ENCODE measurements at places on chromosomes 4 and X.
A peak's percentile ranks its signal among the peaks of the same experiment; 100 is the strongest.

DNA sequence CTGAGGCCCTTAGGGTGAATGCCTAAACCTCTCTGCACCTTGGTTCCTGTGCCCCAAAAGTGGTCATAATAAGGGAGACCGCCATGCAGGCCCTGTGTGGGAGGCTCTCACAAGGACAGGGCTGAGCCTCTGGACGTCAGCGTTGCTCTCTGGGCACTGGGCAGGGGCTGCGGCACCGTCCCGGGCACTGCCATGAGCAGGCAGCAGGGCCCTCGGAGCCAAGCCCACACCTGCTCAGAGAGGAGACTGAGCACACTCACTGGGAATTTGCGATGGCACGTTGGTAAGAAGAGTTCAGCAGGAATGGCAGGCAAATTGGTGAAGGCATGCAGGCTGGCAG, 123.4 kb downstream of the HMX1 start:
- ATAC-seq = no peak

DNA sequence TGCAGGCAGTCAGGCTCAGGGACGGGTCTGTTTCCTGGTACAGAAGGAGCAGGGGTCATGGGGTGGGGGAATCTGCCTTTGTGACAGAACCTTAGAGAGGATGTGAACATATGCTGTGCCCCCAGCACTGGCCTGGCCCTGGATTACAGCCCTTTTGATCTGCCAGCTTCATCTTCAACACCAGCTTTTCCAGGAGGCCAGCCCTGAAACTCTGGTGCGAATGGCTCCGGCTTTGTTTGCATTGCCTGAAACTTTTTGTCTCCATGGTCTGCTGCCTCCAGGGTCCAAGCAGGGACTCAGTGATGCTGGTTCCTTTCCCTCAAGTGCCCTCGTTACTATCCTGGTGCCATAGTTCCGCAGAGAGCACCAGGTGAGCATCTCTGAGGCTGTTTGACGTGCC, 2.1 kb downstream of the CNGA2 start:
- no peak for ATAC-seq

DNA sequence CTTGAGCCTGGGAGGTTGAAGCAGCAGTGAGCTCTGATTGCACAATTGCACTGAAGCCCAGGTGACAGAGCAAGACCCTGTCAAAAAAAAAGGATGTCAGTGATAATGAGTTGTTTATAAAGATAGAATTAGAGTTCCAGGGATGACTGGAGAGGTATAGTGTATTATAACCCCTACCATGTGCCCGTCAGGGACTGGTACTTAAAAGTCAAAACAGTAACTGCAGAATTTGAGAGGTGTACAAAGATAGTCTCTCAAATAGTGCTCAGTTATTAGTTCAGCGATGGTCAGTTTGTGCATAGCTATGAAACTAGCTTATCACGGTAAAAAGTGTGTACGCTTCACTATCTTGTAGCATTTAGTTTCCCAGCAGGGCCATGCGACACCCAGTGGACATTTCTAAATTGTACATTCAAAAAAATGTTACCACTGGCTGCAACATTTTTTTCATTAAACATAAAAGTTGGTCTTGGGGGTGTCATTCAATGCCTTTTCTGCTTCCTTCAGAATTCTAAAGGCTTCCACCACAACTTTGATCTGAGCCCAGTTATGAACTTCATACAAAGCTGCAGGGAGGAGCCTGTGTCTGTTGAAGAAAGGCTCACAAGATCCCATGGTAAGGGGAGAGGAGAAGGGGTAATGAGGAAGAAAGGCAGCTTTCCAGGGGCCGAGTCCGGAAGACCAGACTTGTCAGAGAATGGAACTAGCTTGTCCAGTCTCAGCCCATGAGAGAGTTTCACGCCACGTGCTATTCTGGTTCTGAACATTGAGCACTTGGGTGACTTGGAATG, 9.2 kb upstream of the GYG2 start:
- ATAC-seq = no peak

GRCh38 chrX:74449322-74449936, 28.1 kb downstream of the SLC16A2 start:
- no peak for ATAC-seq

DNA sequence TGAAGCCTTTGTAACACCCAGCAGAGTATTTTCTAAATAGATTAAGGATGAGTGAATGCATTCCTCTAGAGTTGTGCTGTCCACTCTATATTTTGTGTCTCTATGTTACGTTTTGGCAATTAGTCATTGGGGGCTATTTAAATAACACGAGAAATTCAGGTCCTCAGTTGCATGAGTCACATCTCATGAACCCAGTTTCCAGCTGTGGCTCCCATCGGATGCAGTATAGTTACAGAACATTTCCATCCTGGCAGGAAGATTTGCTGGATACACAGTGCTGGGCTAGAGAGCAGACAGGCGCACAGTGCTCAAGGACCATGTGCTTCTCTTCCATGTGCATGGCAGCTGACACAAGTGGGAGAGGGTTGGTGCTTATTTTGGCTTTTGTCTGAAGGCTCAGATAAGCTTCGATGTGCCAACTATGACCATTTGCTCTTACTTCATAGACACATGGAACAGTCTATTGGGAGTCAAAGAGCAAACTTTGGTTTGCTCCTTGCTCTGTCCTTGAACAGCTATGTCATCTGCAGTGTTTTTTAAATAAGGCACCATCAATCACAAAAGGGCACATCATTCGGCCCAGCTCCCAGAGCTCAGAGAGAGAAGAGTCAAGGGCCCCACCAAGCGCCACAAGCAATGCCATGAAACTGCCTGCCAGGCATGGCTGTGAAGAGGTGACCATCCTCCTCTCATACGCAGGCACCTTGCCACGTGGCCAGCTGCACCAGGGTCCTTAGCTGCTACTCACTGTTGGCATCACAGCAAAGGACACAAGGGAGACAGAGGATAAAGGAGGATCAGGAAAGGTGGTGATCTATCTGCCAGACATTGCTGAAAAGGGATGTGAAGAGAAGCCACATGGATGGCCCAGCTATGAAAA, 8.1 kb upstream of the STS start:
- no peak for ATAC-seq

DNA sequence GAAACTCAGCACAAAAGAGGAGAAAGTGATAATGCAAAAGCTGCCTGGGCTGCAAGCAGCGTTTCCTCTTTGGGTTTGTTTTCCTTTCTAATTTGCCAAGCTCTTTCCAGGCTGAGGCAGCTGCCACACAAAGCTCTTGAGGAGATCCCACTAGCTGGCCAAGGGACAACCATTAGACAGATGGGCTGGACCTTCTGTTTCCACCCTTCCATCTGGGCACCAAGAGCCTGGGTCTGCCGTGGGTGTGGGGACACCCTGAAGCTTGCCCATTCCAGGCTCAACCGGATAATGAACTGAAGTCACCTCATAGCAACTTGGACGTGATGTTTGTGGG, 194.6 kb upstream of the C1QTNF7 start:
- ATAC-seq = peak; percentile 9

DNA sequence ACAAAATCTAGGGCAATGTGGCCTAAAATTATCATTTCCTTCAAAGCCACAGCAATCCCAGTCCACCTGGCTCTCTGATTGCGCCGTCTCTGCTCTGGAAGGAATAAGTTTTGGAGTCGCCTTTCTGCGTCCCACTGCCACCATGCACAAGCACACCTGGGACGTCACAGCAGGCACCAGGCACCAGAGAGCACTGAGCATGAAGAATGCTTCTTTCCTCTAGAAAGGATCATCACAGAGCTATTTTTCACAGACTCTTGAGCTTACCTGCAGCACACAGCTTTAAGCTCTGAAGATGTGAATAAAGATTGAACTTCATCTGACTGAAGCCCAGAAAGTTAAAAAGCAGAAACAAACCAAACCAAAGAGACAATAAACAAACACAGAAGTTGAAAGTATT, 170.0 kb upstream of the PPARGC1A start:
- ATAC-seq = no peak

DNA sequence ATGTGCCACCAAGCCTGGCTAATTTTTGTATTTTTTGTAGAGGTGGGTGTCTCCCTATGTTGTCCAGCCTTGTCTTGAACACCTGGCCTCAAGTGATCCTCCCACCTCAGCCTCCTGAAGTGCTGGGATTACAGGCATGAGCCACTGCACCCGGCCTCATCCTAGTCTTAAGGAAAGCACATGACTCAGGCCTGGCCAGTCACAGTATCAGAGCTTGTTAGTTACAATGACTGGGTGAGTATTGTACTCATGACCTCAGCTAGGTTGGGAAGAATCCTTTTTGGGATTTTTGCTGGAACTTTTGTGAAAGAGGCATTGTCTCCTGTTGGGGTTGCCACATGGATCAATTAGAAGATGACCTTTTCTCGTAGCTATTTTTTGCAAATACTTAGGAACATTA, 292.8 kb downstream of the RAPGEF2 start:
- ATAC-seq = no peak

DNA sequence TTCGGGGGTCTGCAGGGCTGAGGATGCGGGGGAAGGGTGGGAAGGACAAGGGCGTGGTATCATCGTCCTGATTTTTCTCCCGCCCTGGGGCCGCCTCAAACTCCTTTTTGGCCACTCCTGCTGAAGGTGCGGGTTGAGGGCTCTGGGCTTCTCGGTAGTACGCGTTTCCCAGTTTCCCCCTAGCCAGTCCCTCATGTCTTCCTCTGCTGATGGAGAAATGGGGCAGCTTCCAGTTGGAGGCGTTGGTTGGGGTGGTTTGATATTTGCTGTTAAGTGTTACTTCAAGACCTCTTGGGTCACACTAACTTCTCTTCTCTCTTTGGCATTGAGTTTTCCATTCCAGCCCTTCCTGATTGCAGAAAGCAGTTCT, 482 bp downstream of the GSTCD start:
- ATAC-seq = peak; percentile 7

- no peak for ATAC-seq
Observed at GRCh38 chrX:153966841-153967535, 4.6 kb downstream of the HCFC1 start.

DNA sequence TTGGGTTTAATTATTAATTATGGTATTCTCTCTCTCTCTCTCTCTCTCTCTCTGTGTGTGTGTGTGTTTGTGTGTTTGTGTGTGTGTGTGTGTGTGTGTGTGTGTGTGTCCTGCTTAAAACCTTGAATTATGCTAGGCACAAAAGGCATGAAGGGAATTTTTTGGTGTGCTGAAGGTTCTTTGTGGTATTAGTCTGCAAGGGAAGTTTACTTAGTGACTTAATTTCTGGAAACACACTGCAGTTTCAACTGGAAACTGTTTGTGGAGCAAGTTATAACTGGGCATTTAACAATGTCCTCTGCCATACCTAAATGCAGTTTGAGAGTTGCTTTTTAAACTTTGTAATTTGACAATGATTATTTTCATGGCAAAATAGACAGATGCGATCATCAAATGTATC, 111.7 kb downstream of the FRMPD4 start:
- no peak for ATAC-seq

DNA sequence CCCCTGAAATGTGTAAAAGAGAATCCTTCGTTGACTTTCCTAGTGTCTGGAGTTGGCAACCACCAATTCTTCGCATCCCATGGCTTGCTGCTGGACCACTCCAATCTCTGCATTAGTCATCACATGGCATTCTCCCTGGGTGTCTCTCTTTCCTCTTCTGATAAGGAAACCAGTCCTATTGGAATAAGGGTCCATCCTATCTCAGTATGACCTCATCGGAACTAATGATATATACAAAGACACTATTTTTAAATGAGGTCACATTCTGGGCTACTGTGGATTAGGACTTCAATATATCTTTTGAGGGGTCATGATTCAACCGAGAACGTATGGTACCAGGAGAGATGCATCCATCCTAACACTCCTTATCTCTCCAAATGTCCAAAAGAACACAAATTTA, 259.1 kb upstream of the CPEB2 start:
- ATAC-seq = no peak

DNA sequence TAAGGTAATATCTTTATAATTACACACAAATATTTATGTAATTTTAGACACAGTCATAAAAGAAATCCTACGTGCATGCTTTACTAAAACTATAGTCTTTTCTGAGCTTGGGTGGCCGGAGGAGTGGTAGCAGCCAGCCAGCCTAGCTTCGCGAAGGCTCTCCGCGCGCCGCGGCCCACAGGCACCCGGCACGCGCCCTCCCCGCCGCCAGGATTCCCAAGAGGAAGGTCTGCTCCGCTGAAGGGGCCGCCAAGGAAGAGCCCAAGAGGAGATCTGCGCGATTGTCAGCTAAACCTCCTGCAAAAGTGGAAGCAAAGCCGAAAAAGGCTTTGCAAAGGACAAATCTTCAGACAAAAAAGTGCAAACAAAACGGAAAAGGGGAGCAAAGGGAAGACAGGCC, 8.7 kb upstream of the PJA1 start:
- ATAC-seq = no peak

- no peak for ATAC-seq
Observed at GRCh38 chr4:72938516-72938915, 131.0 kb downstream of the COX18 start.

DNA sequence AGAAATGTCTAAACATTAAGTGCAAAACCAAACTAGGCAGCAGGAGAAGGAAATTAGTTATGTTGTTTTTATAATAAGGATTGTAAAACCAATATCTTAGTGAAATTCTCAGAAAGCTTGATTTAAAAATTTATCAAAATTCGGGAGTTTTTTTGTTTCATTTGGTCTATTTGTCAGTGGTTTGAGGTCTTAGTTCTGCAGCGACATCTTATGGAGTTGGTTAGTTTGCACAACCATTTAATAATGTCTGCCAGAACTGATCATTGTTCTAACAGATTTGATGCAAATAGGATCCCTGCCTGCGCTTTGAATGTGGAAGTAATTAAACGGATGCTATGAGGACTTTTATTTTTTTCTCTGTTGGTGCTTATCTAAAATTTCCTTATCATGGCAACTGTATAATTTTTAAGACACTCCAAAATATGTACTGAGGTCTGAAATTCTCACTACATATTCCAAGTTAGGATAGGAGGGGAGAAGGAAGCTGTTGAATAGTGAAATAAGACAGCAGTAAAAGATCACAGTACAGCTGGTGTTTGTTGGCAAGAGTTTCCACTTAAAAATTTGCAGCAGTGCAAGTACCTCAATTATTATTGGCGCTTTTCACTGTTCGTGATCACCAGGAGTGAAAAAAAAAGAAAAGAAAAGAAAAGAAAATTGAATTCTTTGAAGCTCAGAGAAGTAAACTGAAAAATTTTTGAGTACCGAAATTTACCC, 2521.4 kb downstream of the ARAP2 start:
- ATAC-seq = no peak

GRCh38 chr4:175905925-175906324, 93.9 kb upstream of the GPM6A start:
- ATAC-seq = no peak

DNA sequence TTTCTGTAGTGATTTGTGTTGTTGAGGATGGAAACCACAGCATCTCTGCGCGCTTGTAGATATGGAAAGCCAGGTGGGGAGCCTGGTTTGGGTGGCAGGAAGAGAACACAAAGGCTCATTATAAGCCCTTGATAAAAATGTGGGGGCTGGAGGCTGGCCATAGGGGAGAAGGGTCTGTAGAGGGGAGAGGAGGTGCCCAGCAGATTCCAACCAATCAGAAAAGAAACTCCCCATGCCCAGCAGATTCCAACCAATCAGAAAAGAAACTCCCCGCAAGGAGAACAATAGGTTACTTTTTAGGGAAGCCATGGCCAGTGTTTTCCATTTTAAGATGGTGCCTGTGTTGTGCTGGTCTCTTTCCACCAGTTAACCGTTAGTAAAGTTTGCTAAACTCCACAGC, 9.8 kb upstream of the CENPU start:
- ATAC-seq = no peak
